ENCODE measurements at places on chromosomes 1 and 21.

- DNase-seq: no peak
Measured at GRCh38 chr1:190119683-190120082, 358.0 kb downstream of the BRINP3 start.

GRCh38 chr1:35062518-35063196 lies 16.5 kb upstream of the ZMYM1 start:
- no peak for DNase-seq

GRCh38 chr1:46488343-46489168 lies 1.1 kb upstream of the DMBX1 start:
- peak; percentile 41 for DNase-seq

DNA sequence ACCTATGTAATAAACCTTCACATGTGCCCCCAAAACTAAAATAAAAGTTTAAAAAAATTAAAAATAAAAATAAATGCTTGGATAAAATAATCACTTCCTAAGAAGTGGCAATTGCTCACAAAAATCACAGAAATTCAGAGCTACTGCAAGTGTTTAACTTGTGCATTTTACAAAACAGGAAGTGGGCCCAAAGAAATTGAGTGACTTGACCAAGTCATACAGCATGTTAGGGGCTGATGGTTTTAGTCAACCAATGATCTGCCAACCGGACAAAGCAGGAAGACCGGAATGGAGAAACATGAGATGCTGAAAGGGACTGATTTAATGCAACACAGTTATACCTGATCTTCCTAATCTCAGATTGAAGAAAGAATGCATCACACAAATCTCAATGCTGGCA lies 96.5 kb downstream of the SMYD2 start:
- no peak for DNase-seq

- DNase-seq: no peak
Measured at GRCh38 chr21:46153247-46154154, 1.9 kb downstream of the FTCD start.

DNA sequence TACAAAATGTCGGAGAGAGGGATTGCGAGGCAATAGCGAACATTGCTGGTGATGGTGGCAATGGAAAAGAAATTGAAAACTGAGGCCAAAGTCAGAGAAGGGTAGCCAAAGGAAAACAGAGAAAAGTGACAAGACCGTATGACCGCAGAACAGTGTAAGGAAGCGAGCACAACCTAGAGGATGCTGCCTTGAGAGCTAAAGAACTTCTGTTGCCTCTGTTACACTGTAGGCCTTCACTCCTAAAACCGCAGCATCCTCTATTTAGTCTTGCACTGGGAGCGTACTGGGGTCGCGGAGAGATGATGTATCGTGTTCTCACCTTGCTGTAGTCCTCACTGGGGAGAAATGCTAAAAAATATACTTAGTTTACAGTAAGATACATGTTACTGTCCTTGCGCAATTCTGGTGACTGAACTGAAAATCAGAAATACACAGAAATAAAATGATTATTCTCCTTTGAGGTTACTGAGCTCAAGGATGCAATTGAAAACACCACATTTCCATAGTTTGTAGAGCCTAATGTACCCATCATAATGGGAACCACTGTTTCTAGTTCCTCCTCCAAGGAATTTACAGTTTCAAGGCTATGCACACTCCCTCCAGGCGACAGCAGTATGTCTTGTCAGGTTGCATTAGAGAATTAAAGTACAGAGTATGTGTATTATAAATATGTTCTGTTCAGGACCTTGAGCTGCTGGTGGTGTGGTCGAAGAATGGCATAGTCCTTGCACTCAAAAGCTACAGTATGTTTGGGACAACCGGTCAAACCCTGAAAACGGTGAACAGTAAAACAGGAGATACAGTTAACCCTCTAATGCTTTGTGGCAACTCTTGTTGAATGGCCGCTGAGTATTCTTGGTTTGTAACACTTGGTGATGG lies 1.3 kb downstream of the NEK7 start:
- DNase-seq: no peak

- no peak for DNase-seq
Measured at GRCh38 chr1:165925498-165926079, 98.2 kb downstream of the UCK2 start.

GRCh38 chr1:112878321-112878720 lies 77.7 kb downstream of the SLC16A1 start:
- no peak for DNase-seq

DNA sequence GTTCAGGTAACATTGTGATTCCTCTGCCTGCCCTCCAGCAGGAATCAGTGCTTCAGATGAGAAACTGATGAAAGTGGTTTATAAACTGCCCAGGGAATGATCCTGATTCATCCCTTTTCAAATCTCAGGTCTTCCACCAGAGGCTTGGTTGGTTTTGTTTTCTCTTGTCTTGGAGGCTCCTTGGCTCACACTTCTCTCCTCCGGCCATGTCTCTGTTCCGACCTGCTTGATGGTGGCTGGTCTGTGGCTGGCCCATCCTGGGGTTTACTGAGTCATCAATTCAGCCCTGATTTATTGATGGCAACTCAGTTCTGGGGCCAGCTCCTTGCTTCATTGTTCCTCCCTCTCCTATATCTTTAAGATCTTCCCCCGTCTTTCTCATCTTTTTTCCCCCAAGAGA lies 56.6 kb upstream of the SLC2A1 start:
- no peak for DNase-seq

DNA sequence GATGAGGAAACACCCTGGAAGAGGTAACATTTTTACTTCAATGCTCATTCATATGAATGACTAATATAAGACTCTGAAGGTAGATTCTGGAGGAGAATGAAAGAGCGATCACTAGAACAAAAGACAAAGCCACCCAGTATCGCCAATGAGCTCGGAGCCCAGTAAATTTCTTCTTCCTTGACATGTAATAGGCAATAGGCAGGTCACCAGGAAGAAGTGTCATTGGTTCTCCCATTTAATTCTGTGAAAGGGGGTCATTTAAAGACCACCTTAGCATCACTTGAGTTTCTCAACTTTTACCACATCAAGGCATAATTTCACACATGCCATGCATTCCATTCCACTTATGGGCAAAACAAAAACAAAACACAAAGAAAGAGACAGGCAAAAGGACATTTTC lies 7.9 kb downstream of the TNFSF18 start:
- no peak for DNase-seq

GRCh38 chr1:43549921-43550597 lies 19.4 kb downstream of the PTPRF start:
- DNase-seq: peak; percentile 97

- DNase-seq: no peak
Measured at GRCh38 chr1:160149716-160150115, 1.7 kb upstream of the ATP1A4 start.

GRCh38 chr1:94335950-94336349 lies 82.2 kb upstream of the ABCD3 start:
- peak; percentile 18 for DNase-seq

GRCh38 chr1:15100880-15101760 lies 52.4 kb upstream of the TMEM51 start:
- DNase-seq: no peak

DNA sequence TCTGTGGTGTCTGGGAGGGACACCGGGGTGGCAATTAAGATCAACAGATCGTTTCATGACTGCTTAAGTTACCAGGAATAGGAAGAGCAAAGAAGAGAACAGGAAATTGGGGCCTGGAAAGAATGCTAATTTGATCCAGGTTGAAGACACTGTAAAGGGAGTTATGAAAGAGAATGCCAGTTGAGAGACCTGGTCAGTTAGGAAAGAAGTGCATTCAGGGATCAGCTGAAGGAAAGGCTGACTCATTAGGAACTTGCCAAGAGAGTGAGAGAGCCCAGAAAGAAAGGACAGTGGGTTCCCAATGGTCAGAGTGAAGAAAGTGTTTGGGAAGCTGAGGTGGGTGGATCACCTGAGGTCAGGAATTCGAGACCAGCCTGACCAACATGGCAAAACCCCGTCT lies 119.6 kb downstream of the UBE2U start:
- no peak for DNase-seq

GRCh38 chr21:42222386-42222785 lies 3.4 kb downstream of the ABCG1 start:
- no peak for DNase-seq

GRCh38 chr1:197683895-197684553 lies 91.3 kb downstream of the DENND1B start:
- no peak for DNase-seq

DNA sequence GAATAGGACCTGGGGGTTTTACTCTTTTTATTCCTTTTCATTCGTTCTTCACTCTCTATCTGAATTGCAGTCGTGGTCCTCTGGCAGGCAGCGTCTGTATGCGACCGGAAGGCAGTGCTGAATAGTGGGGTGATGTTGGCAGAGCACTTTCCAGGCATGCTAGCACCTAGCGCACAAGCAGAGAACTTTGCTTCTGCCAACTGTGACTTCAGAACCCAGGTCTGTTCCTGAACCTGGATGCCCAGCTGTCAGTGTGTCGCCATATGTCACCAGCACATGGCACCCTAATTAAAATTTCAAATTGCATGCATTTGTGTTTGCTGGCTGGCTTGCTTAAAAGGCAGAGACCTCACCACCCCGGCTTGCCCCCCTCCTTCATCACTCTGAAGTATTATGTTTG lies 116.2 kb downstream of the NFIA start:
- DNase-seq: no peak

DNA sequence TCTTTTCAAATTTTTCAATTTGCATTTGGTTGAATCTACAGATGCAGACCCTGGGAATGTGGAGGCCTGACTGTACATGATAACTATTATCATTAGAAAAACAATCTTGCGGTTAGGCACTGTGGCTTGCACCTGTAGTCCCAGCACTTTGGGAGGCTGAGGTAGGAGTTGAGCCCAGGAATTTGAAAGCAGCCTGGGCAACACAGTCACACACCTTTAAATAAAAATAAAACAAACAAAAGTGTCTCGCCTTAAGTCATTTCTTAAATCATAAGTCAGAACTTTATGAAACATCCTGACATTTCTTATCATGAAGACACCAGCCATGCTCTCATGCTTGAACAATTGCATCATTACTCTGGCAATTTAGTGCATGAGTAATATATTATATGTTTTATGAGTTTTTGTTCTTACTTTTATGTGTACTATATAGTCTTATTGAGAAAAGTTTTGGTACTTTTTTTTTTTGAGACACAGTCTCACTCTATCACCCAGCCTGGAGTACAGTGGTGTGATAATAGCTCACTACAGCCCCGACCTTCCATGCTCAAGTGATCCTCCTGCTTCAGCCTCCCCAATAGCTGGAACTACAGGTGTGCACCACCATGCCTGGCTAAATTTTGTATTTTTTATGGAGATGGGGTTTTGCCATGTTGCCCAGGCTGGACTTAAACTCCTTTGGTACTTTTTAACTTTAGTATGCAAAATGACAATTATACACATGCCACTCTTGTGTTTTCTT lies 7.8 kb downstream of the TBX19 start:
- DNase-seq: no peak

DNA sequence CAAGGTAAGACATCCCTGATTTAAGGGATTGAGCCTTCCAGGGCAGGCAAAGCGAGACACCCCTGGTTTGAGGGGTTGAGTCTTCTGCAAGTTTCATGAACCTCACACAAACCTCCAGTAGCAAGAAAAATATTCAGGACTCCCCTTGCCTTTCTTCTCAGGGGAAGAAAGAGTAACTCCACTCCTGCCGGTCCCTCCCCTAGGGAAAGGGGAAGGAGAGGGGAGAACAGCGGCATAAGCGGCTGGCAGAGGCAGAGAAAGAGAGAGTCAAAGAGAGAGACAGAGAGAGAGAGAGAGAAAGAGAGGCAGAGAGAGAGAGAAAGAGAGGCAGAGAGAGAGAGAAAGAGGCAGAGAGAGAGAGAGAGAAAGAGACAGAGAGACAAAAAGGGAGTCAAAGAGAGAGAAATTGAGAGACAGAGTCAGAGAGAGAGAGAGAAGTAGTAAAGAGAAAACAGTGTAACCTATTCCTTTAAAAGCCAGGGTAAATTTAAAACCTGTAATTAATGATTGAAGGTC lies 29.5 kb upstream of the CBR3 start:
- DNase-seq: no peak

DNA sequence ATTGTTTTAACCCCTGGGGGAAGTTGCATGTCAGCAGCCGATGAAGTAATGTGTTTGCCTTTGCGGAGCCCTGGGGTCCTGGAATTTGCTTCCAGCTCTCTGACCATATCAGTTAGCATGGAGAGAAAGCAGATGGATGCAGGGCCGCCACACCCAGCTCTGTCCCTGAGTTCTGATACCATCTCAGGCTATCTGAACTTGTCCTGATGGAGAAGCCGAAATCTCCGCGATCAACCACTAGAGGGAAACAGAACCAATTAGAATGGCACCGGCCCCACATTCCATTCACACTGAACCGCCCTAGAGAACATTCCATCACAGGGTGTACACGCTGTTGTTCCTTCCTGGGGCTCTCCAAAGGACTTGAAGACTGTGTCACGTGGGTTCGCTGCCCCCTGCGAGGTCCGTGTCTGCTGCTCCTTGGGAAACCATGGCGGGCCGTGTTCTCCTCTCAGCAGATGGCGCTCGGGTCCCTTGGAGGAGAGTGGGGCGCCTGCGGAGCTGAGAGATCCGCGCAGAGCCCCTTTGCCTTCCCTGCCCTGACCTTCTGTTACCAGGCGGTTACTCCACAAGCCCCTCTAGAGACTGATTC lies 75.4 kb downstream of the ABCA4 start:
- DNase-seq: no peak

- DNase-seq: peak; percentile 77
Measured at GRCh38 chr1:29197590-29197924, 15.9 kb upstream of the SRSF4 start.

- no peak for DNase-seq
Measured at GRCh38 chr1:165116732-165117131, 239.8 kb downstream of the LMX1A start.

DNA sequence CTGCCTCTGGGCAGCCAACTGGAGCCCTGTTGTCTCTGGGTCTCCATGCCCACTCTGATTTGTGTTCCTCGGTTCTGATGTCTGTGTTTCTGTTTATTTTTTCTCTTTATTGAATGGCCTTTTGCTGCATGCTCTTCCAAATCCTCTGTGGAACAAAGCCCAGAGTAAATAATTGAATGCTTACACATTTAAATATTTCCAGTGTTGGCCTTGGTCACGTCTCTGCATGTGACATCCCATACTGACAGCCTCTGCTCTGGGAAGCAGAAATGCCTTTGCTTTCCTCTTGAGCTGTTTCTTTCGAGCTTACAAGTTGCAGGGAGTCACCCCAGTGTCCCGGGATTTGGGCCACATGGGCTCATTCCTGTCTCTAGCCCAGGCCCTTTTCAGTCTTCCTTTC lies 267.9 kb downstream of the PTPRU start:
- no peak for DNase-seq

DNA sequence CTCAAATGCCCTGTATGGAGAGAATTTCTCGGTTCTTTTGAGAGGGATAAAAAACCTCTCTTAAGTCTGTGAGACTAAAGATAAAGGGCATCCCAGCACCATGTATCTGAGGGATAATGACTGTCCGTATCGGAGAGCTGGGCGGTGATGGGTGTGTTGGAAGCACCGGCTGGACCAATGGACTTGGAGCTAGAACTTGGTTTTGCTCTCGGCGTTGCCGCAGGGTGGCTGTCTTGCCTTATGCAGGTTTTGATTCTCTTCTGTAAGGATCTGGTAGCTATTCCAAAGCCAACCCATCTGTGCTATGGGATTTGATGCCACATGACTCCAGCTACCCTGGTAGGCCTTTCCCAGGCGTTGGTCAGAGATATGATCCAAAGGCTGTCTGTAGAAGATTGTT lies 348.8 kb downstream of the KIF26B start:
- DNase-seq: no peak
